ENCODE measurements at places on chromosomes 1 and 21. TPM values are rescaled to one million over a fixed set of nuclear protein-coding genes. Genes with fewer than 3 reads are reported as not detected.

Gene HEYL
- total RNA-seq = not detected

DNA sequence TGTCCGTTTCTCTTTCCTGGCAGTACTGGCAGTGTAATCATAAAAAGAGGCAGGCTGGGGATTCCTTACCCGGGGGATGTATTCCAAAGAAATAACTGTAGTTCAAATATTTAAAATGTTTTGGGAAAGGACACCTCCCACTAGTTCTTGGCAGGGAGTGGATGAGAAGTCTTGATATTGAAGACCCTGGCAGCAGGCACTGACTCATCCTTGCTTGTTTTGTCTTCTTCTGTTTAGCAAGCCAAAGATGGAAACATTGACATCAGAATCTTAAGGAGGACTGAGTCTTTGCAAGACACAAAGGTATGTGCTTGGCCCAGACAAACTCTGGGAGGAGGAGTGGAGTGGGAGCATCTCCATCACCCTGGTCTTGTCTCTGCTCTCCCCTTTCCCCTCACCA lies 639 bp downstream of the IL20 start:
- H3K36me3 ChIP-seq = no peaks in the 10 kb centered on the region
- peak; percentile 51 for DNase-seq
- no peak overlapping the region for H3K4me3 ChIP-seq

GRCh38 chr1:33905241-33905640 lies 41.4 kb downstream of the HMGB4 start:
- H3K4me3 ChIP-seq = no peak overlapping the region
- no peak overlapping the region for H3K27ac ChIP-seq
- H3K36me3 ChIP-seq = no peaks in the 10 kb centered on the region

GRCh38 chr1:229694053-229694693 lies 68.1 kb downstream of the URB2 start:
- no peaks in the 10 kb centered on the region for H3K27me3 ChIP-seq
- no peaks in the 10 kb centered on the region for H3K36me3 ChIP-seq
- H3K27ac ChIP-seq = no peak overlapping the region
- no peak overlapping the region for H3K4me3 ChIP-seq
- H3K4me1 ChIP-seq = peaks cover 5% of the 10 kb centered on the region
- DNase-seq = peak; percentile 81

GRCh38 chr1:31707711-31708110 lies 3.9 kb upstream of the COL16A1 start:
- no peaks in the 10 kb centered on the region for H3K27me3 ChIP-seq
- peaks cover 31% of the 10 kb centered on the region for H3K4me1 ChIP-seq
- no peak overlapping the region for H3K27ac ChIP-seq
- no peaks in the 10 kb centered on the region for H3K36me3 ChIP-seq

All from IMR-90 (cell line).